CD4-positive, alpha-beta T cell treated with Interleukin-6 at 100 ng/mL for 8 hours (primary cell): ENCODE measurements at places on chromosomes 2 and 18.
A peak's percentile ranks its signal among the peaks of the same experiment; 100 is the strongest.

- DNase-seq = no peak
Observed at GRCh38 chr2:28232295-28232694, 160.4 kb upstream of the FOSL2 start.

DNA sequence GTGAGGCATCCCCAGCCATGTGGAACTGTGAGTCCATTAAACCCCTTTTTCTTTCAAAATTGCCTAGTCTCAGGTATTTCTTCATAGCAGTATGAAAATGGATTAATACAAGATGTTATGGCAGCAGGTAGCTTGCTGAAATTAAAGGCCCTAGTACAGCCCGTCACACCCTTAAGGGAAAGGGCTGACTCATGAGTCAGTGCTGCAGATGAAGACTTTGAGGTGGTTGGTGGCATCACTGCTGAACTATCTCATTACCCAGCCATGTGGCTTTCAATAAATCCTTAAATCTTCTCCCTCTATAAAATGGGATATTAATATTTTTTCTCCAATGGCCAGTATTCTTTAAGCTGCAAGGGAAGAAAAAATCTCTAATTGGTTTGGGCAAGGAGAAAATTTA lies 226.1 kb upstream of the CCDC68 start:
- no peak for DNase-seq

GRCh38 chr2:194514281-194514680 lies 1142.7 kb upstream of the SLC39A10 start:
- DNase-seq = no peak

- no peak for DNase-seq
Observed at GRCh38 chr2:120442923-120443571, 97.1 kb downstream of the INHBB start.

- no peak for DNase-seq
Observed at GRCh38 chr18:62519684-62520083, 3.1 kb upstream of the ZCCHC2 start.

- DNase-seq = no peak
Observed at GRCh38 chr2:217438821-217439220, 564.0 kb downstream of the TNS1 start.

- DNase-seq = no peak
Observed at GRCh38 chr2:134736167-134736880, 17.5 kb upstream of the TMEM163 start.

- DNase-seq = peak; percentile 29
Observed at GRCh38 chr18:3012136-3013023, 564 bp downstream of the LPIN2 start.

- DNase-seq = no peak
Observed at GRCh38 chr2:127106457-127106990, 430 bp downstream of the BIN1 start.

GRCh38 chr2:120761911-120762310 lies 26.2 kb downstream of the GLI2 start:
- no peak for DNase-seq

DNA sequence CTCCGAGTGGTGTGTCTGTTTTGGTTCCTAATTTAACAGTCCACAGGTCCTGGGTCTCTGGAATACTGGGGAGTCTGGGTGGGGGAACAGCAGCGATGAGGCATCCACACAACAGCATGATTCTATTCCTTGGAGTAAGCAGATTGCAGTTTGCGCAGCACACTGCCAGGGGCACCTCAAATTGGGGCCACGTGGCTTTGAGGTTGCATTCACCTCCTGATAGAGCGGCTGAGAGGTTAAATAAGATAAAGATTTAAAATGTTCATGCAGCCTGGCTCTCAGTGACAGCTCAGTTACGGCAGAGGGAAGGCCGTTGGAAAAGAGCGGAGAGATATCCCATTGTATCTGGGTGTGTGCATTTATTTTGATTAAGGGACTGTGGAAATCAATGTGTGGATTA lies 202.3 kb downstream of the ASB1 start:
- DNase-seq = no peak

- DNase-seq = no peak
Observed at GRCh38 chr2:7849027-7849426, 832.8 kb upstream of the ID2 start.

DNA sequence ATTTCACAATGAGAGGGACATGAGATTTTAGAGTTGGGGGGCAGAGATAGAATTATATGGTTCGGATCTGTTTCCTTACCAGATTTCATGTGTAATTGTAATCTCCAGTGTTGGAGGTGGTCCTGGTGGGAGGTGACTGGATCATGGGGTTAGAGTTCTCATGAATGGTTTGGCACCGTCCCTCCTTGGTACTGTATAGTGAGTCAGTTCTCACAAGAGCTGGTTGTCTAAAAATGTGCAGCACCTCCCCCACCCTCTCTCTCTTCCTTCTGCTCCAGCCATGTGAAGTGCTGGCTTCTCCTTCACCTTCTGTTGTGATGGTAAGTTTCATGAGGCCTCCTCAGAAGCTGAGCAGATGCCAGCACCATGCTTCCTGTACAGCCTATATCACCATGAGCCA lies 138.1 kb downstream of the SCG2 start:
- no peak for DNase-seq

- DNase-seq = no peak
Observed at GRCh38 chr2:1415501-1415900, 2.2 kb downstream of the TPO start.

GRCh38 chr18:2301316-2301715 lies 270.0 kb downstream of the METTL4 start:
- DNase-seq = no peak

DNA sequence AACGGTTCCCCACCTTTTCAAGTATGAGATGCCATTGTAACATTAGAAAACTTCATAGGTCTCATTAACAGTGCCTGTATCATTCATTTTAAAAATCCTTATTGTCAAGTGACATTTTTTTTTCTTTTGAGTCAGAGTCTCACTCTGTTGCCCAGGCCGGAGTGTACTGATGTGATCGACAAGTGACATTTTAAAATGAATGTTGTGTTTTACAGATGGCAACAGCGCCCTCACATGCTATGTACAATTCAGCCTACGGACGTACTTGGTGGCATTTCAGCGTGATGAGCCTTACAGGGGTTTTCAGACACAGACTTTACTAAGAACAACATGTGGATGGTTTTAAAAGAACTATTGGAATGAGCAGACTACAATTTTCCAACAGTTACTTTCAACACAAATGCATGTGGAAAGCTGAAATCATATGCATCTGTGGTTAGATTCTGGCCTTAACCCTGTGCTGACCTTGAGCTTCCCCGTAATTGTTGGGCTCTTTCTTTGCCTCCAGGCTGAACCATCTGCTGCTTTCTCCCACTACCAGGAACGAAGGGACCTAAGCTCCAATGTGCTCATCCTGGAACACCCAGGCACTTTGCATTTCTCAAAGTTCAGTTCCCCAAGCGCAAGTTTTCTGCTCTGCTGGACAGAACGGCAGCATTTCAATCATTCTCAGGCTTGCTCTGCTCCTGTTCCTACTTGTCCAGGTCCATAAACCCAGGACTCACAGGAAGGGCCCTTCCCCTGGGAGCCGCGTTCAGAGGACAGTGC lies 119.9 kb upstream of the NDUFV2 start:
- DNase-seq = no peak

DNA sequence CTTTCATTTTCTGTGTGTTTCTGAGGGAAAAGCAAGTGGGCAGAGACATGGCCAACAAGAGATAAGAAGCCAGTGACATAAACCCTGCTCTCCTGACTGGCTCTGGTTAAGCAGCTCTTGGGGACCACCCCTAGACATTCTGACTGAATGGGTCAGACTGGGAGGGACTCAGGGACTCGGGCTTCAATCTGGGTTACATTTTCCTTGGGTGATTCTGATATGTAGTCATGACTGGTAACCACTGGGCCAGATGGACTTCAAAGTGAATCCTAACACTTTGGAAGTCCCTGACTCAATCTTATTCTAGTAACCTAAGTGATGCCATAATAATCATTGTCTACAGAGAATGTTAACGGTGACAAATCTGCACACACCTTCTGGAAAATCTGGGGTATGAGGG lies 397.8 kb downstream of the NBAS start:
- DNase-seq = no peak

DNA sequence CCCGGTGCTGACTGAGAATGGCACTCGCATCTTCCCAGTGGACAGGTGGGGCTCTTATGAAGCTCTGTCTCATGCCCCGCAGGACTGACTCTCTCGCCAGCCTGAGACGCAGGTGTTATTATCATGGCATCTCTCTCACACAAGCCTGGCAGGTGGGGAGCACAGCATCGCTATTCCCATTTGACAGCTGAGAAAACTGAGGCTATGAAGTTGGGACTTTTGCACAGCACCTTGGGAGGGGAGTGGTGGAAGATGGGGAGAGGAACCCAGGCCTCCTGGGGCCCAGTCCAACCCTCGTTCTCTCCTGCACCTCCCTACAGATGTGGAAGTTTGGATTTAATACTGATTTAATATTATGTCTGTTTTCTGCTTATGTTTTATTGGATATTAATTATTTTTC lies 9.0 kb upstream of the NTSR2 start:
- no peak for DNase-seq

- DNase-seq = no peak
Observed at GRCh38 chr2:181616715-181617114, 40.2 kb downstream of the CERKL start.

GRCh38 chr2:96100893-96101304 lies 15.5 kb downstream of the ADRA2B start:
- DNase-seq = no peak

- DNase-seq = no peak
Observed at GRCh38 chr18:24827501-24827900, 367.1 kb downstream of the HRH4 start.

- DNase-seq = no peak
Observed at GRCh38 chr2:230471074-230471473, 55.1 kb downstream of the SP100 start.

GRCh38 chr2:196500686-196501431 lies 138.7 kb upstream of the CCDC150 start:
- DNase-seq = no peak

GRCh38 chr2:10402062-10402585 lies 46.0 kb downstream of the ODC1 start:
- no peak for DNase-seq

GRCh38 chr2:99780276-99780675 lies 290.5 kb upstream of the REV1 start:
- no peak for DNase-seq

DNA sequence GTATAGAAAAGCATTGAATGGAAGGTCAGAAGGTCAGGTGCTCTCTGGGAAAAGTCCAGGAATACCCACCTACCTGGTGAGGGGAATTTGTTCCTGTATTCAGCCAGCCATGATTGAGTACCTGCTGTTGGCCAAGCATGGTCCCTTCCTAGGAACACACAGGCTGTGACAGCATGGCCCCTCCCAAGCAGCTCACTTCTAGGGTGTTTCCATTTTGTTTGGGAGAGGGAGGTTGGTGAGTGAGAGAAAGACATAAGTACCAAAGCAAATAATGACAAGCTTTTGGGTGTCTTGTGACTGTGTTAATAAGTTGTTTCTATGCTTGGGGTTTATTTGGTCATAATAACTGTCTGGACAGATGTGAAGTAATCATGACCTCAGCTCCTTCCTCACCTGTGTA lies 46.3 kb downstream of the CABLES1 start:
- DNase-seq = no peak

DNA sequence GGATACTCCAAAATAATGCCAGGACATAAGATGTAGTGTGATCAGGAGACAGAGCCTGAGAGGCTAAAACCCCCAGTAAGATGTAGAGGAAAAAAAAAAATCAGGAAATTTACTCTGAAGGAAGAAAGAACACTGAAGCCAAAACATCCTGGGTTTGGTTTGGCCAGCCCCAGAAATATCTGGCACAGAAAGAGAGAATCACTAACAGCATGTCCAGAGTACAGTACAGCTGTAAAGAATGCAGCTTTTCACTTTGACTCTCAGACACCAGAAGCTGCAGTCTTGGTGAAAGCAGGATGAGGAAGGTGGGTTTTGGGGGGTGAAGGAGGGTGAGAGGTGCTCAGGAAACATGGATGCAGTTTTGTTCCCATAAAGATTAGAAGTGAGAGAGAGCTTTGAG lies 1577.7 kb upstream of the ACVR2A start:
- no peak for DNase-seq

GRCh38 chr18:75249672-75250470 lies 39.3 kb downstream of the TSHZ1 start:
- DNase-seq = peak; percentile 26

- DNase-seq = no peak
Observed at GRCh38 chr2:37388074-37388473, 43.6 kb downstream of the QPCT start.

- DNase-seq = no peak
Observed at GRCh38 chr2:235990344-235990743, 177.8 kb downstream of the GBX2 start.

DNA sequence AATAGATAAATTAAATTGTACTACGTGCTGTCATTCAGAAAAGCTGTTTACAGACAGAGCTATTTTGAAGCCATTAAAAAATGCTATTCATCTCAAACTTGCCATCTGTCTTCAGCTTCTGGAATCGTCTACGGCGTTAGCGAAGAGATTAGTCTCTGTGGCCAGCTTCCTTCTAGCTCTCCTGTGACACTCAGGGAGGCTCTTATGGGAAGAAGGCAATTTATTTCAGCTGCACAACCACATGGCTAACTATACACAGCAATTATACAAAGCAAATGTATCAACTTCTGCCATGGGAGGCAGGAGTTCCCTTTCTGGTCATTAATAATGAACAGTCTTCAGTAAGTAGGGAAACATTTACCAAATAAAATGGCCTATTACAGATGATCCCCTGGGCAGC lies 6.3 kb downstream of the CTAGE1 start:
- DNase-seq = no peak

DNA sequence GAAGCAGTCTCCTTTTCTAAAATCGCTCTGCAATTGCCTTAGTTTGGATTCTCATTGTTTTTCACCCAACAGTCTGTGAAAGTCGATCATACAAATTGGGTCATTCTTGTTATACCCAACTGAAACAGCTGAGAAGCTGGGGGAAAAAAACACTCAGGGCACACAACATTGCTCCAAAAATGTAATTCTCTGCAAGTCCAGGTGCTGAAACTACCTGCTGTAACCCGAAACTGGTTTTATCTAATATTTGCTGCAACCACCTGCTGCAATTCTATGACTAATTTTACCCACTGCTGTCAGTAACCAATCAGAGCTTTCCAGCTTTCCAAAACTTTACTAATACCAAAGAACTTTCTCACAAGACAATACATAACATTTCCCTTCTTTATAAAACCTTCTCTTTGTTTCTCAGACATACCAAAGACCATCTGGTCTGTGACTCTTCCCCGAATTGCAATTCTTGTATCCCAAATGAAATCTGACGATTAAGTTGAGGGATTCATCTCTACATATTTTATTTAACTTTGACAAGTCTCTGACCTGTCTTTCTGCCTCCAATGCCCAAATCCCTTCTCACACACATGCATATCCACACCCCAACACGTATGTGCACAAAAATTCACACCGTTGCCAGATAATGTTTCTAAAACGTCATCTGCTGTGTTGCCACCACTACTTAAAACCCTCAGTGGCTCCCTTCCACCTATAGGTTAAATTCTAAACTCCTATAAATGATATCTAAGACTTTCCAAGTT lies 198.3 kb downstream of the PIEZO2 start:
- no peak for DNase-seq

- DNase-seq = peak; percentile 66
Observed at GRCh38 chr18:54222922-54223567, 1.4 kb downstream of the MBD2 start.

- no peak for DNase-seq
Observed at GRCh38 chr2:897091-897490, 53.6 kb upstream of the SNTG2 start.

- DNase-seq = no peak
Observed at GRCh38 chr2:85163675-85164074, 30.5 kb downstream of the TCF7L1 start.
